NCI-H510A treated with DMSO at 0.1 percent for 48 hours (cell line): ENCODE measurements at places on chromosomes 1 and 21.
A peak's percentile ranks its signal among the peaks of the same experiment; 100 is the strongest.

- DNase-seq: no peak
These were observed 42.2 kb downstream of the RAP1GAP start for GRCh38 chr1:21626921-21627339.

GRCh38 chr1:41862384-41863221, 56.1 kb downstream of the HIVEP3 start:
- peak; percentile 54 for DNase-seq

DNA sequence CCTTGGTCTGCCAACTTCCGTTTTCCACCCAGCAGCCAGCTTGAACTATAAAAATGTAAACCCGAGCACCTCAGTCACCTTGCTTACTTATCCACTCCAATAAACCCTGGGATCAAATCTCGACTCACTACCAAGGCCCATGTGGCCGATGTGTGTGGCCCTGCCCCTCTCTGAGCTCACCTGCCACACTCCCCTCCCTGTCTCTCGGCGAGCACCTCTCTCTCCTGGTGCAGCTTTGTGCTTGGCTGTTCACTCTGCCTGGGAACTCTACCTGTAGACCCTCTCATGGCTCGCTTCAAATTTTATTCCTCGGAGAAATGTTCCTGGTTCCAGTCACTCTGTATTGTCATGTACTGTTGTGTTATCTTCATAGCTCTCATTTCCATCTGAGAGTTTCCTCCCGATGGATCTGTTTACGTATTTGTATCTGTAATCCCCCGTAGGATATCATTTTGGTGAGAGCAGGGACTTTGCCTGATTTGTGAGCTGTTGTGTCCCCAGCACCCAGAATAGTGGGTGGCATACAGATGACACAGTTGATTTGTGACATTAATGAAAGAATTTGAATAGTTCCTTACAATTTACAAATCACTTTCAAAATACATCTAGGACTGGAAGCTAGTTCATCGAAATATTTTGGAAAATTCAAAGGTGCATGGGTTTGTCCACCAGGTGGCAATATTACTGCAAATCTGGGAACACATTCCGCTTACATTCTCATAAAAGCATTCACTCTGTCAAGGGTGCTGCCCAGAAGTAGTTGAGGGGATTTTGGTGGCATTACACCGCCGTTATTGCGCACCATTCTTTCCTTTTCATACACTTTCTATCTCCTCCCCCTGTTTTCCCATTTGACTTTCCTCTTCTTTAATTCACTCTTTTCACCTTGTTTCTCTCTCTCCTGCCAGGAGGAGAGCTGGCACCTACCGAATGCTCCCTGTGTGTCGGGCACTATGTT, 95.3 kb downstream of the ABCA4 start:
- peak; percentile 92 for DNase-seq

DNA sequence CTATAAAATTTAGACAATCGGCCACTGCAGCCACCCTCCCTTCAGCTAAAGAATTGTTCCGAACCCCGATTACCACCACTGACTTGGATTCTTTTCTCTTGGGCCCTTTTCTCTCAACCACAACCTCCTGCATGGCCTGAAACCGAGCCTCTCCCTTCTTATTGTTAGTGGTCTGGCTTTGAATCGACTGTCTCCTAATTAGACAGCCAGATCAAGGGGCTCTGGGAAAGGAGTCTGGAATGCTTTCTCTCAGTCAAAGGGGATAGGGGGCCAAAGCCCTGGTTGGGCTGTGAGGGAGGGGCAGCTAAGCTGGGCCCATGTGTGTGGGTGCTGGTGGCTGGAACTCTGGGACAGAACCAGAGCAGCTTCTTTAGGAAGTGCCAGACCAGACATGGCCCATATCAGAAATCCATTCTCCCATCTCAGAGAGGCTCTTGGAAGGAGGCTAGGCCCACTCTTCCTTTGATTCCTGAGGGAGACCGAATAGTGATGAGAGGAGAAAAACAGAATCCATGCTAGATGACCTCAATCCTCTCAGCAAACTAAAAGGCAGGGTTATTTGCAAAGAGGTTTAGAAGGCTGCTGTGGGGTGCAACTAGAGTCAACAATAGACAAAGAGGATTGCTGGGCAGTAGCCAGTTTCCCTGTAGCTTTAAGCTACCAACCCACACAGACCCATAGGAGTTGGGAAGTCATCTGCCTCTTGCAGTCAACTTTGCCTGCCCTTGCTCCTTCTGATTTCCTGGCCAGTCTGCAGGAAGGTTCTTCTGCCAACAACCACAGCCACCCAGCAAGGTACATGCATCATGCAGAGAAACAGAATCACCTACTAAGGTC, 117.6 kb downstream of the AK5 start:
- no peak for DNase-seq

- peak; percentile 82 for DNase-seq
These were observed 155.1 kb upstream of the CAMK1G start for GRCh38 chr1:209428241-209428921.

- peak; percentile 66 for DNase-seq
These were observed 26.9 kb upstream of the ESRRG start for GRCh38 chr1:216750031-216750627.

- no peak for DNase-seq
These were observed 14.0 kb upstream of the TBX19 start for GRCh38 chr1:168266644-168267186.

DNA sequence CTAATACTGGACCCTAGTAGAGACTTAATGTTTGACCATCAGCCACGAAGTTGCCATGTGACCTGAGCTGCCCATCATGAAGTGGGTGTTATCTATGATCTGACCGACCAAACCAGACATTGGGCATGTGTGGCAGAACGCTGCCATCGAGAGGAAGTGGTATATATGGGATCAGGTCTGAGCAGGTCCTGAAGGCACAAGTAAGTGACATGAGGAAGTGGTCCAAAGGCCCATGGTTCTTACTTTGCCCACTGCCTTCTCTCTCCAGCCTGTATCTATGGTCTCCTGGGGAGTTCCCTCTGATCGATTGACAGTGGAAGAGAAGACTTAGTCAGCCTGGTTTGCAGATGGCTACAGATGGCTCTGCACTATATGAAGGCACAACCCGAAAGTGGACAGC, 7.9 kb downstream of the SPSB1 start:
- DNase-seq: no peak

DNA sequence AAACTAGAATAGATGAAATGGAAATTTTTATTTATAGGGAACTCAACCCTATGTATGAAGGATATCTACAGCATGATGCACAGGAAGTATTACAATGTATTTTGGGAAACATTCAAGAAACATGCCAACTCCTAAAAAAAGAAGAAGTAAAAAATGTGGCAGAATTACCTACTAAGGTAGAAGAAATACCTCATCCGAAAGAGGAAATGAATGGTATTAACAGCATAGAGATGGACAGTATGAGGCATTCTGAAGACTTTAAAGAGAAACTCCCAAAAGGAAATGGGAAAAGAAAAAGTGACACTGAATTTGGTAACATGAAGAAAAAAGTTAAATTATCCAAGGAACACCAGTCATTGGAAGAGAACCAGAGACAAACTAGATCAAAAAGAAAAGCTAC, 7.9 kb downstream of the USP1 start:
- DNase-seq: no peak

DNA sequence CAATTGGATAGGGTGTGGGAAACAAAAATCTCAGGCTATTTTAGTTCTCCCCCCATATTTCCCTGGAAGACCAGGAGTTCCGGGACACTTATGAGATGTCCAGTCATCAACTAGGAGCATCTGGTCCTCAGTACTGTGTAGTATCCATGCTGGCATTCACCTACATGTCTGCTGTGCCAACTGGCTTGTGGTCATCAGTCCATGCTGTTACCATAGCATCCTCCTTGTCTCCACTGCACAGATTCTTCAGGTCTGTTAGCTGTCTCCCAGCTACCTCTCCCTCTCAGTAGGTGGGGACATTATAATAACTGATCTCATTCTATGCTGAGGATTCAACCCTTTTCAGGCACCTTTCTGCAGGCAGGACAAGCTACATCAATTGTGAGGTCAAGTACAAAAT, 302.9 kb downstream of the BARHL2 start:
- no peak for DNase-seq

- DNase-seq: peak; percentile 49
These were observed 59.5 kb downstream of the ATP2B4 start for GRCh38 chr1:203686091-203686632.

GRCh38 chr1:41014871-41015270, 6.7 kb downstream of the SLFNL1 start:
- no peak for DNase-seq

- DNase-seq: peak; percentile 95
These were observed 103.4 kb upstream of the VAMP3 start for GRCh38 chr1:7667625-7668218.
